ENCODE measurements at places on chromosomes 7 and 10.

DNA sequence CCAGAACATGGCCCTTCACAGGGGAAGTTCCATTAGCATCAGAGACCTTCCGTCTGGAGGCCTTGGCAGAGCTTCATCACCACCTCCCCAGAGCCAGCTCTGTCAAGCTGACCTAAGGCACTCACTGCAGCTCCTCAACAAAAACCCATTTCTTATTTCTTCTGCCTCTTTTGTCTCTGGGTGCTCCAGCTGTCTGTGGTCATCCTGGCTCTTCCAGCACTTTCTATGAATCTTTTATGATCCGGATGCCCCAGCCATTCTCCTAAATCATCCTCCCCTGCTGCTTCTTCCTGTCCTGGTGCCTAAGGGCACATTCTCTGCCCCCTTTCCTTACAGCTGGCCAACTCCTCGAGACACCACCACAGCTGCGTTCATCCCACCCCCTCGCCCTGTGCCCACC lies 171.7 kb upstream of the INSYN2A start:
- DNase-seq: no peak

GRCh38 chr7:151118108-151119054 lies 32.1 kb downstream of the AGAP3 start:
- DNase-seq: no peak

GRCh38 chr7:158902427-158902826 lies 46.1 kb downstream of the DYNC2I1 start:
- no peak for DNase-seq

DNA sequence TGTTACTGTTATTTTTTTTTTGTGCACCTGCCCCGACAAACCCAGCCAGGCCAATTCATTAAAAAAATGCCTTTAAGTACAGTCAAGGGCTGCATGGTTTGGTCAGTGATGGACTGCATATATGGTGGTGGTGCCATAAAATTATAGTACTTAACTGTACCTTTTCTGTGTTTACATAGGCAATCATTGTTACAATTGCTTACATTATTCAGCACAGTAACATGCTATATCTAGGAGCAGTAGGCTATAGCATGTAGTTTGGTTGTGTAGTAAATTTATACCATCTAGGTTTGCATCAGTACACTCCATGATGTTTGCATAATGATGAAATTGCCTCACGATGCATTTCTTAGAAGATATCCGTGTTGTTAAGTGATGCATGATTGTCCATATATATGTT lies 58.0 kb downstream of the STK31 start:
- DNase-seq: no peak

- DNase-seq: no peak
These were observed 196.7 kb downstream of the SEMA3E start for GRCh38 chr7:83452256-83452655.

- no peak for DNase-seq
These were observed 277.7 kb upstream of the KAT6B start for GRCh38 chr10:74548676-74549075.

DNA sequence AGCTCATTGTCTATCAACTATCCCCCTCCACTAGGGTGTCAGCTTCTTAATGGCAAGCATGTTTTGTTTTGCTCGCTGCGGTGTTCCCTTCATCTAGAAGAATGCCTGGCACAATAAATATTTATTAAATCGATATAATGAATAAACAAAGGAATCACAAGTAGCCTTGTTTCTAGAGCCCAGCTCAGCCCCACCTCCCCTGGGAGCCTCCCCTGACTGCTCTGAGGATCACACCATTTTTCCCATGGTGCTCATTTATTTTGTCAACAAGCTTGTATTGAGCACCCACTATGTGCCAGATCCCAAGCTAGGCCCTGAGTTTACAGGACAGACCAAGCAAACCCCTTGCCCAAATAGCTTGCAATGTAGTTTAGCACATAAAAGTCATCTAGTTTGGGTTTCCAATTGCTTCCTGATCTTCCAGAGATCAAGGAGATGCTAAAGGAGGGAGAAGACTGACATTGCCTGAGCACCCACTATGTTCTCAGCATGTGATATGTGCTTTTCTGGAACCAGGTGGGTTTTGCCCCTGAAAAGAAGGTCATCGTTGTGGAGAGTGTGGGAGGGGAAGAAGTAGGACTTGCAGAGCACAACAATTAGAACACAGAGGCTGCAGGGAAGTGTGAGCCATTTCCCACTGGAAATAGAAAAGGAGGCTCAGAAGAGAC lies 42.3 kb upstream of the GPAM start:
- no peak for DNase-seq

GRCh38 chr10:4475827-4476490 lies 350.0 kb upstream of the AKR1E2 start:
- peak; percentile 11 for DNase-seq

GRCh38 chr7:50558294-50559053 lies 6.7 kb downstream of the DDC start:
- DNase-seq: peak; percentile 37

GRCh38 chr10:6136215-6137201 lies 47.7 kb downstream of the RBM17 start:
- DNase-seq: no peak

- no peak for DNase-seq
These were observed 30.5 kb downstream of the POLL start for GRCh38 chr10:101557541-101557940.

- DNase-seq: no peak
These were observed 23.6 kb downstream of the CEP41 start for GRCh38 chr7:130417213-130417612.
